ENCODE measurements at places on chromosomes 1 and 21.

DNA sequence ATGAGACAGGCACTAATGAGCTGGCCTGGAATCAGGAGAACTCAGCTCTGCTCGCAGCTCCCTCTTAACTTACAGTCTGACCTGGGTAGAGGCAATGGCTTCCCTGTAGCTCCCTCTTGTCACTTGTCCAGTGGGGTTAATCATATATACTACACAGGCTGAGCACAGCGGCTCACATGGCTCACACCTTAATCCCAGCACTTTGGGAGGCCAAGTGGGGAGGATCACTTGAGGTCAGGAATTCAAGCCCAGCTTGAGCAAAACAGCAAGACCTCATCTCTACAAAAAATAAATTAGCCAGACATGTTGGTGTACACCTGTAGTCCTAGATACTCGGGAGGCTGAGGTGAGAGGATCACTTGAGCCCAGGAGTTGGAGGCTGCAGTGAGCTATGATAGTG, 4.2 kb downstream of the S100A6 start:
- no peak for DNase-seq

DNA sequence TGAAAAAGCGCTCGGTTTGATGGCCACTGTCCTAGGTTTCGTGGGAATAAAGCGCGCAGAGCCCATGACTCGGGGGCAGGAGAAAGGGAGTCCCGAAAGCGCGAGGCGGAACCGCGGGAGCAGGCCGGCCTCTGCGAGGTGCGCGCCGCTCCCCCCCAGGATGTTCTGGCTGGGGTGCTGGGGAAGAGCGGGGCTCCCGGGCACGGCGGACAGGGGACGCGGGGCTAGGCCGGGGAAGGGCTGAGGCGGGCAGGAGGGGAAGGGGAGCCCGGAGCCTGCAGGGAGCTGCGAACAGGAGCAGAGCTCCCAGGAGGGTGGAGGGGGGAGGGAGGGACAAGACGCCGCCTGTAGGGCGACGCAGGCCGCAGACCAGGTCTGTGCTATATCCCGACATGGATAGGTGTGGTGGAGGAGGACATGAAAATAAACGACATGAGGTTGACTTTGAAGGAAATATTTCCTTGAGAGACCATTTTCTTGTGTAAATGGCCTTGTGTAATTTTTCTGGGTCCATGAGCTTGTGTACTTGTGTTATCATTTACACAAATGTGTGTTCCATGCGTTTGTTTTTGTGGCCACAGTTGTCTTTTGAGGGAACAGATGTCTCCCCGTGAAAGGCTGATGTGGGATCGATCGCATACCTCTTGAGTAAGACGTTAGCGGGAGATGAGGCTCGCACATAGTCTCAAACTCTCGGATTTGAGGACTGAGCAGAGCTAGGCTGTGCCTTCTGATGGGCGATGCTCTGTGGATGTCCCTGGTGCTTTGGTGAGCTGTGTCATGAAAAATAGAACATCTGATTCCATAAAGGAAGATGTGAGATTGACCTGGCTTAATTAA, 1.3 kb downstream of the PCNT start:
- no peak for DNase-seq

- no peak for DNase-seq
These were observed 10.1 kb upstream of the PLA2G5 start for GRCh38 chr1:20059847-20060246.

DNA sequence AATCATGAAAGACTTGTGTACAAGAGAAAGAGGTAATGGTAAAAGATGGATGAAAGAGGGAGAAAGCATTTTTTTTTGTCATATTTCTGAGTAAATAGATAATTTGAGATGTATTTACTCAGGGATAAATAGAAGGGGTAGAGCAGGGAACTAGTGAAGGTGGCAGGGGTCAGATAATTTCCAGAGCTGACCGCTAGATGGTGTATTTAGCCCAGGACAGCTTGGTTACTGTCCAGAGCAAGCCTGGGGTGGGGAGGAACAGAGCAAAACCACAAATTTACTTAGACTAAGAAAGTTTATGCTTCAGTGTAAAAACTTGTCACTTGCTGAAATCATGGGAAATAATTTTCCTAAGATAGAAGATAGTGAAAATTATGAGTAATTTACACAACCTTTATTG, 91.5 kb downstream of the XCL2 start:
- no peak for DNase-seq

DNA sequence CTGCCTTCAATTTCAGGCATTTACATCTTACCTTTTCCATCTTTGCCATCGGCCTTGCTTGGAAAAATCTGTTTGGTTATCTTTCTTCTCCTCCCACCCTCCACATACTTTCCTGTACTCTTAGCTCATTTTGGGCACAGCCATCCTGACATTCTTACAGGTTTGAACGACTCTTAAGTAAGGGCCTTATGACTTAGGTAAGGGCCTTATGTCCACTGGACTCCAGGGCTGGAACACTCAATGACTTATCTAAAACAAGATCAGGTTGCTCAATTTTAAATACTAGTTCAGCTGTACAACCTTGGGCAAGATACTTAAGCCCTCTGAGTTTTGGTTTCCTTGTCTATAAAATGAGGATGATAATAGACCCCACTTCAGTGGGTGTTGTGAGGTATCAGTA, 40.9 kb downstream of the C1orf21 start:
- no peak for DNase-seq

GRCh38 chr1:7012461-7012924, 227.2 kb downstream of the CAMTA1 start:
- DNase-seq = no peak

DNA sequence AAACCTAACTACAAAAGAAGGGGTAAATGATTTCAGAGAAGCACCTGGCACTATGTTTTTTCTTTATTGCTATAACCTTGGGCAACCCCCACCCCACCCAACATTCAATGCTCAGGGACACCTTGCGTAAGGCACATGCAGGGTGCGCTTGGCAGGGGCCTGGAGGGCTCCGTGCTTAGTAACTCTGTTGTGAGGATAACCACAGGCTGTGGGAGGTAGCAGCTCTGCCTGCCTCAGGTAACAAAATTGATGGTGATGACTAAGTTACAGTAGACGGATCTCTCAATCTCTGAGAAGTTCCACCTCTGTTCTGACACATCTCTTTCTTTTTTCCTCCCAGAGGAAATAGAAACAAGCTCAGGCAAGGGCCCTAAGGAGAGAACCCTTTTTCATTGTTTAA, 8.7 kb upstream of the CCN1 start:
- DNase-seq = no peak

DNA sequence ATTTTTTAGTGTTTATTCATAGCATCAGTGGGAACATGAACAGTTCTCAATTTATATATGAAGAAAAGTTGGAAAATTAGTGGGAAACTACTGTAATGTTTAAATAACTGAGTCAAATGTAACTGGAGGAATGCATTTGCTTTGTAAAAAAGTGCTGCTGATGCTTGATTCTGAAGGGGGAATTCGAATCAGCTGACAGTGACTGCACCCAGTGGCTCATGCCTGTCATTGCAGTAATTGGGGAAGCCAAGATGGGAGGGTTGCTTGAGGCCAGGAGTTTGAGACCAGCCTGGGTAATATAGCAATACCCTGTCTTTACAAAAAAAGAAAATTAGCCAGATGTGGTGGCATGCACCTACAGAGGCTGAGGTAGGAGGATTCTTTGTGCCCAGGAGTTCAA, 398.4 kb downstream of the ZP4 start:
- no peak for DNase-seq

DNA sequence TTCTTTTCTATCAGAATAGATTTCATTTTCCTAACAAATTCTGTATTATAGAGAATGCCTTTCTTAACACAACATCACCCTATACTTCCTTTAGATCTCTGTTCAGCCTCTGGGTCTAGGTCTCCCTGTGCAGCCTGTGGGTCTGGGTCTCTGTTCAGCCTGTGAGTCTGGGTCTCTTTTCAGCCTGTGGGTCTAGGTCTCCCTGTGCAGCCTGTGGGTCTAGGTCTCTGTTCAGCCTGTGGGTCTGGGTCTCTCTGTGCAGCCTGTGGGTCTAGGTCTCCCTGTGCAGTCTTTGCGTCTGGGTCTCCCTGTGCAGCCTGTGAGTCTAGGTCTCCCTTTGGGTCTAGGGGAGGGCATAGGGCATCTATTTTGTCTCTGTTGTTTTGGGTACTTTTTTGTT, 59.6 kb upstream of the DIP2A start:
- DNase-seq = no peak

DNA sequence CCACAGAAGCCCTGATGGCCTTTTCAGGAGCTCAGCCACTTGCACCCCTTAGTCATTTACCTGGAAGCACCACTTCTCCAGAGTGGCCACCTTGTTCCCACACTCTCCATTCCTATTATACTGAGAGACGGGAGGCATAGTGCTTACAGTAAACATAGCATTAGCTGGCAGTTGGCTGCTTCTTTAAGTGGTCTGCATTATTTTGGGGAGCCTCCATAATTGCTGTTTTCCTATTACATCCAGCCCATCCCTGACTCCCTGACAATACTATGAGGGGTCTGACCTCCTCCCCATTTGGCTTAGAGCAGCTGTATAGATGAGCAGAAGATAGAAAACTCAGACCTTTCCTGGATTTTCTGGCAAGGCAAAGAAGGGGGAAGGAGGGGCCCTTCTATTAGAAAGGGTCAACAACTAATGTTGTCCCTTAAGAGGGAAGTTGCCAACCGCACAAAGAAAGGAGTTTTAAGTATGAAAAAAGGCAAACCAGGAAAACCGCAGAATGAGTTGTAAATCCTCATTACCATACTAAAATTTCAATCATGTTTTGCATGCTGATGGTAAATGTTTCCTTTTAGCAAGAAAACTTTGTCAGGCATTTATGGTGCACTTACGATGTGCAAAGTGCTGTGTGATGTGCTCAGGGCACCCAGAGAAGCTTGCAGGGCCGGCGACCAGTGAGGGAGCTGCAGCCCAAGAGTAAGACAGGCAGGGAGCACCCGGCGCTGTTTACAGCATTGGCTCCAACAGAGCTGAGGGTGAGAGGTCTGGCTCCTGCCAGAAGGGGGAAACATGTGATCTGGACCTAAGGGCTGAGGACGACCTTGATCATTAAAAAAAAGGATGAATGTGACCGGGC, 167.3 kb downstream of the ZZZ3 start:
- no peak for DNase-seq

GRCh38 chr1:23148084-23148483, 20.6 kb downstream of the LUZP1 start:
- no peak for DNase-seq

DNA sequence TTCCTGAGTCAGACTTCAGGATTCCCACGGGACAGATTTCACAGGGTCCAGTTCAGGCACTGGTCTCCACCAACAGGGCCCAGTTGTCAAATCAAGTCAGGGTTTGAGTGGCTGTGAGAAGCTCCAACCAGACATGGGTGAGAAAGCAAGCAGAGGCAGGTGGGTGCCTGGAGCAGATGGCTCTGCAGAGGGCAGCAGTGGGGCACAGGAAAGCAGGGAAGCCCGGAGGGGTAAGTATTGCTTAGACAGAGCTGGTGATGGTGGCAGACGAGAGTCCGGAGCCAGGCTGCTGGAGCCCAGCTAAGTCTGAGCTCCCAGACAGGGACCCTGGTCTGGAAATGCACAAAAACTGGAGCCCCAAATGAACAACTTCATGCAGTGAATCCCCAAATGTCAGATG, 40.4 kb downstream of the RIMS3 start:
- DNase-seq = no peak

DNA sequence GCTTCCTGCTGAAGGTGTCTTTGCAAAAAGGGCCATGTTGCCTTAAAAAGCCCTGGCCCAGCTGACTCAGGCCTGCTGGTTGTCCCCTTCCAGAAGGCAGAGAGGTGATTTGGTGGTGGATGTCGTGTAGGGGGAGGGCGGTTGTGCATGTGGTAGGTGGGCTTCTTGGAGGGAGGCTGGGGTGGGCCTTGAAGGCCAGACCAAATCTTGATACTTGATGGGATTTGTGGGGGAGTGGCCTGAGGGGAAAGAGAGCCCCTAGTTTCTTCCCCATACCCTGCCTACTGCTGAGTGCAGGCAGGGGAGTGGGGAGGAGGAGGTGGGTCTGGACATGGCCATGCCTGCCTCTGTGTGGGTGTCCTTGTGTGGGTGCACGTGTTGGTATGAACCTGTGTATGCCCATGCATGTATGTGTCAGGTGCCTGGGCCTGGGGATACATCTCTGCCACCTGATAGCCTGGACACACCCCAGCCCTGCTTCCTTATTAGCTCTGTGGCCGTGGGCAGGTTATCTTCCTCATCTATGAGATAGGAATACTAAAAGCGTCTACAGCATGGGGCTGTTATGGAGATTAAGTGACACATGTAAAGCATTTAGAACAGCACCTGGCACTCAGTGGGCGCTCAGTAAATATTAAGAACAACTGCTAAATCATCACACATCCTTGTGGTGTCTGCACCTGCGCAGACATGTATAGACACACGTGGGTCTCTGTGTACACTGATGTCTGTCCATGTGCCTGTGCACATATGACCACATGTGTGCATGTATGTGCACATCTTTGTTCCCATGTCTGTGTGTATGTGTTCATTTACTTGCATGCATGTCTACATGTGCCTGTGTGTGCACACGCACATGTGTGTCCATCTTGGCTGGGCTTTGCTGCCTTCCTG, 17.0 kb downstream of the FAM151A start:
- no peak for DNase-seq

DNA sequence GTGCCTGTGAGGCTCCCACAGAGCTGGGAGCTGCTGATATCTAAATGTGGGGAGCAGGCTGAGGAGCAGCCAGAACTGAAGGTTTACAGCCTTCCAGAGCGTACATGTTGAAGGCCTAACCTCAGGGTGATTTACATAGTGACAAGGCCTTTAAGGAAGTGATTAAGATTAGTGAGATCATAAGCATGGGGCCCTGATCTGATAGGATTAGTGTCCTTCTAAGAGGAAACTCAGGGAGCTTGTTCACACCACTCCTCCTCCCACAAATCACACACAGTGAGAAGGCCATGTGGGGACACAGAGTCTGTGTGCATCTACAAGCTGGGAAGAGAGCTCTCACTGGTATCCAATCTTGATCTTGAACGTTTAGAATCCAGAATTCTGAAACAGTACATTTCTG, 92.3 kb upstream of the NBPF6 start:
- DNase-seq = no peak

DNA sequence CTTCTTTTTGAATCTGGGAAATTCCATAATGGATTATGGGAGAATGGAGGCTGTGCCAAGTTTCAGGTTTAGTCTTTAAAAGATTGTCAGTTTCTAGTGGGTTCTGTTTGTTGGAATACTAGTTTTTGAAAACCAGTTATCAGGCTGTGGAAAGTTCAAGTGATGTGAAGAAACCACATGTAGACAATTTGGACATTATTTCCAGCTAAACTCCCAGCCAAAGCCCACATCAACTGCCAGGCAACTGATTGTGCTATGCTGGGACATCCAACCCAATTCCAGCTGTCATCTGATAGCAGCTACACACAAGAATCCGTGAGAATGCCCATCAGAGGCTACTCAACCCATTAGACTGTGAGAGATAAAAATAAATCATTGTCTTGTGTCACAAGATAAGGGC, 546.1 kb upstream of the ADAMTS5 start:
- no peak for DNase-seq
